ENCODE measurements at places on chromosomes 7 and 10.

- DNase-seq = no peak
Observed at GRCh38 chr7:1695800-1696454, 25.9 kb downstream of the ELFN1 start.

GRCh38 chr10:60718886-60719285 is 59.4 kb upstream of the CDK1 start:
- no peak for DNase-seq

DNA sequence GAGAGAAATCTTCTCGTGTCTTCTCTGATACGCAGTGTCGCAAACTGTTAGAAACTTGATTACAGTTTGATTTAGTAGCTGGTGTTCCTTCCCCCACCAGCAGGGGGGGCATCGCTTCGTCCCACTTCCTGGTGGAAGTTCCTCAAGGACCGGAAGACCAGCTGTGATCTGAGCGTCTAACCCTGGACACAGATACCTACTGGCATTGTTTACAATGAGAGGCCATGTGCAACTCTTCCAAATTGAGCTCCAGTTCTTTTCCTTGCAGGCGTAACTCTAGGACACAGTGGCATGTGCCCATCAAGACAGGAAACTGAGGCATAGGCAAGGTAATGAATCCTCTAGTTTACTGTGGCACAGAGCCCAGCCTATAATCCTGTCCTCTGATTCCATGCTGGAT is 219.0 kb downstream of the CCDC3 start:
- peak; percentile 23 for DNase-seq

- DNase-seq = no peak
Observed at GRCh38 chr10:19857876-19858275, 41.6 kb downstream of the PLXDC2 start.

DNA sequence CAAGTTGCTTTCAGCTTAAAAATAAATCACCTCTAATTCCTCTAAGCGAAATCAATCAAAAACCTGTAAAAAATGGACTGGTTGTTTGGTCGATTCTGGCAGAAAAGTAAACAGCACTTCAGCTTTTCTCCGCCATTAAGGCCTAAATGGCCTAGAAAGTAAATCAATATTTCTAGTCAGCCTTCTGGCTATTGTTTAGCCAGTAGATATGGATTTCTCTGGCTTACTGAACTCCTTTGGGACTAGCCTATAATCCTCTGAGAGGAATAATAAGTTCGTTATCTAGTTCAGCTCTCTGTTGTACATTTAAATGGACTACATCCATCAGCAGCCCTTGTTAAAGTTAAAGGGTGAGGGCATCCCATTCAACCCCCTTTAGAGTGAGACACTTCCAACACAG is 400.1 kb upstream of the ETV1 start:
- no peak for DNase-seq

- DNase-seq = no peak
Observed at GRCh38 chr10:32104181-32104580, 48.0 kb upstream of the KIF5B start.

- DNase-seq = no peak
Observed at GRCh38 chr7:135684136-135684535, 21.8 kb downstream of the STMP1 start.
